ENCODE measurements at places on chromosomes 7 and 10.

DNA sequence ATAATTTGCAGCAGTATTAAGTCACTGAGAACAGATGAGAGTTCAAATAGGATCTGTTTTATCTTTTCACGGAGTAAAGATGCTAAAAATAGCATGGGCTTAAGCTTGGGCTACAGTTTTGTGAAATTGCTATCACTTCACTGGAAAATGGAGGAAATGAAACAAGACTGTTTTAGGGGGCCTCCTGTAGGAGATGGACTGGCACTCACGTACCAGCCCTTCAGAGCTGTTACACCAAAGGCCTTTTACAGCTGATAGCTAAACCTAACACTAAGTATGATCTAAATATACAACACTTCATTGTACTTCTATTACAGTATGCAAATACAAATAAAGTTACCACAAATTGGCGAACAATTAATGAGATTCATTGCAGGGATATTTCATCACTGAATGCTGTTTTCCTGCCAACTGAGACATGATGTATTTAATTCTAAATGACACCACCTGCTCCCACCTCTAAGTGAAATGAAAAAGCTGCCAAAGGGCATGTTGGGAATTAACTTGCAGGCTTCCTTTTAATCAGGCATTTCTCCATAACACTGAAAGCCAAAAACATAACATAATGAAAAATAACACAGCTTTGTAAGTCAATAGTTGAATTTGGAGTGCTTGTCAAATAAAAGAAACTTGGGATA lies 304.5 kb upstream of the LRRN3 start:
- no peak for DNase-seq

DNA sequence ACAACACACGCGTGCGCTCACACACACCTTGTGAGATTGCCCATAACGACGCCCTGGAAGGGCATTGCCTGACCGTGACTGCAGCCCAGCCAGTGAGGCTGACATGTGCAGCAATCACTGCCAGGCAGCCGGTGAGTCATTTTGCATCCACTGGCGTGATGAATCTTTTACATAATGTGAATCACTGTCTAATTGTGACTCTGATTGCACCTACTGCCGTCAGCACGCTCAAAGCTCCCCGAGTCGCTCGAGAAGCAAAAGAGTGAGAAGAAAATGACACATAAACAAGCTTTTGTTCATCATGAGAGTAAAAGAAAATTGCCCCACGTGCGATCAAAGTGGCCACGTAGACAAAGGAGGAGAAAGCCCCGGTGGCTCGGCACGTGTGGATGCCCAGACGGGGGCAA lies 117.4 kb upstream of the PFKP start:
- DNase-seq, result no peak

DNA sequence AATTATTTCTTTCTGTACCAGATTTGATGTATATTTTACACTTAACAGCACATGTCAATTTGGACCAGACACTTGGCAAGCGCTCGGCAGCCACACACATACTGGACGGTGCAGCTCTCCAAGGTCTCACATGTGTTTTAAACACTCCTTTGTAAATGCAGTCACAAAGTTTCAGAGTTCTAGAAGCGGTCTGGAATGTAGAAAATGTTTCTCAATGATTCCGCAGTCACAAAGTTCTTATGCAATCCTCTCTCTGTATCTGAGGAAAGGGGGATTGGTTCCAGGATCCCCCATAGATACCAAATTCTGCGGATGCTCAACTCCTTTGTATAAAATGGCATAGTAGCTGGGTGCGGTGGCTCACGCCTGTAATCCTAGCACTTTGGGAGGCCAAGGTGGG lies 253.0 kb upstream of the GRB10 start:
- no peak for DNase-seq

DNA sequence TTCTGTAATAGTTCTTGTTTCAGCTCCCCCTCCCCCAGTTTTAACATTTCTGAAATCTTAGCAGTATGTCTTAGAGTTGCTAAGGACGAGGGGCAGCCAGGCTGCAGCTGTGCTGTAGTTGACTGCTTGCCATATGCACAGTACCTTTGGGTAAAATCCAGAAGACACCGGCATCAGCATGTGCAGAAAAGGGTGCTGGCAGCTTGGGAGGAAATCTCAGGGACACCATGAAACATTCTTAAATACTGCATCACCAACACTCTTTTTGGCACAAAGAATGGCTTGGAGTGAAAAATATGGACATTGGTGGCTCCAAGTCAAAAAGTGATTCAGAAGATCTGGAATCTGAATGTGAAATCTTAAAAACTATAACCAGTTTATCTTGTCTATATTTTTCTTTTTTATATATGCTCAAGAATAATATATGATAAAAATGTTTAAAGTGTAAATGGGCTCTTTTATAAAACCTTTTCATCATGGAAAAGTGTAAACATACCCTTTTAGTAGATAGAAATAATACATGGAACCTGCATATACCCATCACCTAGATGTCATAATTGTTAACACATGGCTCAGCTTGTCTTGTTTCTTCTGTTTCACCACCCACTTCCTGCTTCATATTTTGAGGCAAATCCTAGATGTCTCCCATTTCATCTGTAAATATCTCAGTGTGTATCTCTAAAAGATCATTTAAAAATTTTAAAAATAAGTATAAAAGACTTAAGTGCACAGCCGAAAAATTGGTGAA lies 34.4 kb upstream of the ARMS2 start:
- DNase-seq, result no peak

DNA sequence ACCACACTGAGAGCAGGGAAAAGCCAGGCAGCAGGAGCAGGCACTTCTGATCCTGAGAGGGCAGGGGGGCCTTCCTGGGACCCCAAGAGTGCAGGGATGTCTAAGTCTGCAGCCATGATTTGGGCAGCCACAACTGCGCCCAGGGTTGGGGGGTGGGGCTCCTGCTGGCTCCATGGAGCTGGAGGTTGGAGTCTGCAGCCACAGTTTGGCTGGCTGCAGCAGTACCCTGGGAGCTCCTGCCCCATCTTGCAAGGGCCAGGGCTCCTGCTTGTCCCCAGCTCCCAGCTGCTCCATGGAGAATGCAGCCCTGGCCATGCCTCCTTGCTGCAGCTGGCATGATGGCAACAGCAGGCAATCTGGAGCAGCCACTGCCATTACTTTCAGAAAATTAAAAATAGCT lies 679.7 kb upstream of the LRRTM3 start:
- no peak for DNase-seq

DNA sequence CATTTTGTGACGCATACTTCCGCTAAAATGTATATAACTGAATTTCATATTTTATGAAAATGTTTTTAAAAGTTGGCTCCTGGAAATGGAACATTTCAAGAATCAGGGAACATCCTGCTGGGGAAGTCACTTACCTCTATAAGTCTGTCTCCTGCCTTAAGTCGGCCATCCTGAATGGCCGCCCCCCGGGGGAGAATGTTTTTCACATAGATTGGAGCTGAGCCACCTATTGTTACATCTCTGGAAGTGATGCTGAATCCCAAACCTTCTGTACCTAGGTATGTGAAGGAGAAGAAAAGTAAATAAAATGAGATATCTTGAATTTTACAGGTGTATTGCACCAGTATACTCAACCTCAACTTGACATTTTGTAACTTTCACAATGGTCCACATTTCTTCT lies 437.3 kb downstream of the PARD3 start:
- no peak for DNase-seq

GRCh38 chr7:21357151-21358097 lies 70.5 kb upstream of the SP4 start:
- no peak for DNase-seq

DNA sequence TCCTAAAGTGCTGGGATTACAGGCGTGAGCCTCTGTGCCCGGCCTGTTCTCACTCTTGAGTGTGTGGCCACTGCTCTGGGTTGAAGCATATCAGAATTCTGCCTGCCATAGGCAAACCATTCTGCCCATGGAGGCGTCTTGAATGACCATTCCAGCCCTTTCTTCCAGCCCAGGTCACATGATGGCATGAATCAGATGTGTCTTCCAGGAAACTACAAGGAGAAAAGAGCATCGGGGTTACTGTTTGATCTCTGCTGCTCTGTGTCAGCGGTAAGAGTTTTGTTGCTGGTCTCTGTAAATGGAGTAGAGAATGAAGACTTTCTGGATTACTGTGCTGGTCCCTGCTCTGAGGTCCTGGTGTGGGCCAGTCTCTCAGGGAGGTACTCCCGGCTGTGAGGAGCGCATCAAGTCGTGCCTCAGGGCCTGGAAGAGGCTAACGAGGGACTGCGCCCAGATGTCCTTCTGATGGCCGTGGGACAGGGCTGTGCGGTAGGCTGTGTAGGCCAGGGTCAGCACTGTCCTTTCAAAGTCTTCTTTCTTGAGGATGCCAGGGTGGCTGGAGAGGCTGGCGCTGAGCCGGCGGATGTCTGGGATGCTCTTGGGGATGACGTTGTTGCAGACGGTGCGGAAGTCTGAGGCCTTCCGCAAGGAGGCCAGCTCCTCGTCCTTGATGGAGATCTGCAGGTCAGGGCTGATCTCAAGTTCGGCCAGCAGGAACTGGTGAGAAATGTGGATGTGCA lies 5.8 kb upstream of the SLC13A4 start:
- DNase-seq, result no peak

GRCh38 chr10:112619556-112619955 lies 172.5 kb downstream of the VTI1A start:
- DNase-seq, result no peak

DNA sequence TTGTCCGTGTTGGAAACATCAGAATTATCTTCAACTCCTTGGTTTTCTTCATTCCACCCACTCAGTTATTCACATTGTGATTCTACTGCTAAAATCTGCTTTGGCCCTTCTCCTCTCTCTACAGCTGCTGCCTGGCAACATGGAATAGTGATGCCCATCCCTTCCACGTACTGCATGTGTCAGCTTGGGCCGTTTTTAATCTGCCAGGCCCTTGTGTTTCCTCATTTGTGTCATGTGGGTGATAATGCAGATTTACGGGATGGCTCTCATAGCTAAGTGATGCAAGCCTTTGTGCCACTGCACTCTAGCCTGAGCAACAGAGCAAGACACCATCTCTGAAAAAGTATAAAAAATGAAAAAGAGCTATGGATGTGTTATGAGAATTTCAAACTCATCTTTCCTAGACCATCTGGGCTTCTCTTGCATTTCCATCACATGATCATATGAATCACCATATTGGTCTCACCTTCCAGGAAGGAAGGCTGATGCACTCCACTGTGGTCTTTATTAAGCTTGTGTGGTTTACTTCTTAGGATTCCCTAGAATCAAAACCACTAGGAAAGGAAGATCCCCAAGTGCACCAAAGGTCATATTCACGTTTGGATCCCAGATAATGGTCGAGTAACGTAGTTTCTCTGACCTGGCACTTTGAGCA lies 20.6 kb upstream of the CELF2 start:
- no peak for DNase-seq

DNA sequence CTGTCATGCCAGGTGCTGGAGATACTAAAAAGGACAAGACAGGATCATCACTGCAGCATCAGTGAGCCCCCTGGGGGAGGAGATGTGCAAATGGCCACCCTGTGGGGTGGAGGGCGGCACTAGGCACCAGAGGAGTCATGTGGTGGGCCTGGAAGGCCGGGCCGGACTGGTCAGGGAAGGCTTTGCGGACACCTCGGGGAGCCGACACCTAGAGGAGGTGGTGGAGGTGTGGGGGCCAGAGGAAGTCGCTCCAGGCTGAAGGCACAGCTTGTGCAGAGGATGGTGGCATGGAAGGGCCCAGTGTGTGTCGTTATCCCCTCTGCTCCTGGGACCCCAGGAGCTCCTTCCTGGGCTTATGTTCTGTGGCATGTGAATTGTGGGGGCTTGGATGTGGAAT lies 437.7 kb downstream of the RPS24 start:
- no peak for DNase-seq

Data from stimulated activated CD4-positive, alpha-beta T cell treated with anti-CD3 and anti-CD28 coated beads, TNF-alpha, amount 100 ng/mL, for 4 hours (primary cell).